ENCODE measurements at places on chromosomes 11 and 22. TPM values are rescaled to one million over a fixed set of nuclear protein-coding genes. Genes with fewer than 3 reads are reported as not detected.

Gene SCGB1D2
- not detected for total RNA-seq

Gene RCOR2
- 3.8 TPM for total RNA-seq

Gene CLDN5
- 68.0 TPM for total RNA-seq

- DNase-seq = no peak
These were observed 33.8 kb upstream of the NUP50 start for GRCh38 chr22:45129703-45130524.

GRCh38 chr11:22079133-22079872 lies 113.6 kb upstream of the ANO5 start:
- no peak for DNase-seq

DNA sequence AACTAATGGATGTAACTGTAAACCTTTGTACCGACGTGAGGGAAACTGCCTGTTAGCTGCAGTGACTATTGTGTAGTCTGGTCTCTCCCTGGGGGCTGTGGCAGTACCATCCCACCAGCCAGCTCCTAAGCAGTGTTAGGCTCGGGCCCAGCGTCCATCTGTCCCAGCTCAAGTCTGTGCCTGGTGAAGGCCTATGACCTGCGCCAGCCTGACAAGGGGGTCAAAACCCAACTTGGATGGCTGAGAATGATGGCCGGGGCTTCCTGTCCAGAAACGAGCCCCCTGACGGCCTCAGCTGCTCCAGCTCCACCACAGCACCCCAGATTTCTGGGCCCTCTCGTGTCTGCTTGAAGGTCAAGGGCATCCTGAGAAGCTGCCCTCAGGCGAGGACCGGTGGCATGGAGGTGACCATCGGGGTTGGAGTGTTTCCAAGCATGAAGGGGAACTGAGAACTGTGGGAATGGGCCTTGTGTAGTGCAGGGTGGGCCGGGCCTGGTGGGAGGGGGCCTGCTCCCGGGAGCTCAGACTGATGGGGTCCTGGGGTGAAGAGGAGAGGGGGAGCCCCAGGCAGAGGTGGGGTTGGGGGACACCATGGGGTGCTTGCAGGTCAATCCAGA lies 14.3 kb upstream of the SPI1 start:
- no peak for DNase-seq

DNA sequence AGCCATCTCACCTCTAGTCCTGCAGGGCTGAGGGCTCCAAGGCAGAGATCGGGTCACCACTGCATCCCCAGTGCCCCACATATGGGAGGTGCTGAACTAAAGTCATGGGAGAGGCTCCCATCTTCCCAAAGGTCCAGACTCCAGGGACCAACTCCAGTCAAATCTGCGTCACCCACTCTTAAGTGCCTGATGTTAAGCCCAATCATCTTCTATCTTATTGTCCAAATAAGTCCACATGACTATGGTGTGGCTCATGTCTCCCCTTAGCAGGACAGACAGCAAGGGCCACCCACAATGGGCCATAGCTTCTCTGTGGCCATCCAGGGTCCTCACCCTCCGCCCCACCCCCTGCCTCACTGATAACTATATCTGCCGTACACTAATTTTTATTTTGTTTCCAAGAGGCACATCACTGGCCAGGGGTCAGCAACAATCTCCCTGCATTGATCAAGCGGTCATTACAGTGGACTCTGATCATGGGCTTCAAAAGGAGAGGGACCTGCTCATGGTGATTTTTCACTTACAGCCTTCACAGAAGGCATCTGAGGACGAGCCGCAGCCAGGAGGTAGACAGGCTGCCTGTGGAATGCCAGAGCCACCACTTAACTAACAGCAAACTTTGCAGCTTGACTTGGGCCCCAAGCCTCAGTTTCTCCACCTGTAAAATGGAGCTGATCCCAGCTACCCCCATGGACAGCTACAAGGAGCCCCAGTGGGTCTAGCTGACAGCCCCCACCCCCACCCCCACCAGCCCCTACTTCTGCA lies 23.3 kb downstream of the MYH9 start:
- no peak for DNase-seq

- DNase-seq = peak; percentile 1
These were observed 52.9 kb upstream of the CARS1 start for GRCh38 chr11:3109921-3110706.

Gene PHOX2A
- total RNA-seq = not detected

DNA sequence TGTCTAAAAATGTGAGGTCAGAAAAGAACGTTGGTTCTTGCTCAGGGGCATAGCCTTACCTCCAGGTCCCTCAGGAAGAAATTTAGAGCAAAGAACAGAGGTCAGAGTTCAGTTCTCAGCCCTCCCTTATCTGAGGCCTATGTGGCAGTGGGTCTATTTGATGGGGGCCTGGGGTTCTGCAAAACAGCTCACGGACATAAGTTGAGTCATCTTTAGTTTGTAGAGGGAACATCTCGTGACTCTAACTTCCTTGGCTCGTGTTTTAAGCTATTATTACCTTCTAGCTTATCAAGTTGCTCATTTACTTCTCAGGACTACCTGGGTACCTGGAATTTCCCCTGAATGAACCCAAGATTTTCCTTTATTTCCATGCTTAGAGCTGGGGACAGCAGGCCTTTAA lies 91.3 kb upstream of the AMOTL1 start:
- DNase-seq = no peak

DNA sequence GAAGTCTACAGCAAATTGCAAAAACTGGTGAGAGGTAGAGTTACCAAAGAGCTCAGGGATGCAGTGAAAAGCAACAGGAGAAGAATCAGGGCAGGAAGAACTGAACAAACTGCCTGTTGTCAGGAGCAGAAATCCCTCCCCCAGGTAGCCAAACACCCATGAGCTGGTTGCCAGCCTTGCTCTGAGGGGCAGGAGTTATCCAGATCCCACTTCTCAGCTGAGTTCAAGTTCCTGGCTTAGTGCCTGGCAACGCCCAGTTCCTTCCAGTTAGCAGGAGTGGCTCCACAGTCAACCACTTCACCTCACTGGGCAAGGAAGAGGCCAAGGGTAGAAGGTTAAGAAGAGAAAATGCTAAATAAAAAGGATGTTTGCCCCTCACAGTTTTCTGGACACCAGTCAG lies 1.9 kb upstream of the MPZL2 start:
- no peak for DNase-seq

Gene SCGB2A2
- not detected for total RNA-seq

DNA sequence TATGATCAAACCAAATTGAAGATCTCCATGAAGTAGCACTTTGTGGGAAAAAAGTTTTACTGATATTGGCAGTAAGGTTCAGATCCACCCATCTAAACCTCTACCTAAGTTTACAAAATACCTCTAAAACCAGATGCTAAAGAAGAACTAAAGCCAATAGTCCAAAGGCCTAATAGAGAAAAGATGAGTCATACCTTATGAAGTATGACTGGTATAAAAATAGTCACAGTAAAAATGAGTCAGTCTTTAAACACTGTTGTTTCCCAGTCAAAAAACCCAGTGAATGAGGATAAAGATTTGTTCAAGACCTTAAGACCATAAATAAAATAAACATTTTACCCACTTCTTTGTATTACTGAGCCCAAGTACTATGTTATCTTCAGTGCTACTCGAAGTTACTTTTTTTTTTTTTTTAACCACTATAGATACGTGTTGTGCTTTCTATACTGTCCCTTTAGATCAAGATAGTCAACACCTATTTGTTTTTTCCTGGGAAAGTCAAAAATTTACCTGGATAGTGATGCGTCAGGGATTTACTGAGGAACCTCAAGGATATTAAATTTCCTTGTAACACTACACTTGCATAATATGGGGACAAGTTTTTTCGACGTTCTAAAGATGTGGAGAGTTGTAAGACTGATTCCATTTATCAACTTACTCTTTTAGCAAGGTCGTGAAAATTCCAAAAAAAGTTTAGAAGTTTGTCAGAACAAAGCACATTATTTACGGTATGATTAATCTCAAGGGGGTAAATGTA lies 87.3 kb downstream of the CCDC73 start:
- no peak for DNase-seq

GRCh38 chr11:61855939-61856680 lies 28.0 kb downstream of the FADS2 start:
- no peak for DNase-seq

DNA sequence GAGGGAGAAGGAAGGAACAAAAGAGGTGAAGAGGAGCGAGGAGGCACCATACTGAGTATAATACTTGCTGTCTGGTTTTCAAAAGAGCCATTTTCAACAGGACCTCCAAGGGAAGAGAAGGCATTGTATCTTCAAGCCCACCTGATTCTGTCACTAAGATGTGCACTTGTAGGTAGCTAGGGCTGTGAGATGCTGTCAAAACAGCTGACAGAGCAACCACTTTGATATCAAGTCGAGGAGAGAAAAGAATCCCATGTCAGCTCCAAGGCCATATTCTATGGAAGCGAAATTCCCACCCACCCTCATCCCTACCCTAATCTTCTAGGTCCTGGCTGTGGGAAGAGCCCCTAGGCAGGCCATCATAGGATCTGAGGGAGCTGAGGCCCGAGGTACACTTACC lies 70.9 kb upstream of the PRDM11 start:
- no peak for DNase-seq

- DNase-seq = no peak
These were observed 102.3 kb upstream of the CD44 start for GRCh38 chr11:35036639-35037038.

GRCh38 chr11:11415901-11416300 lies 62.9 kb upstream of the CSNK2A3 start:
- DNase-seq = no peak

Gene ARHGEF17
- total RNA-seq = 308 TPM

Gene TRPM5
- not detected for total RNA-seq

- no peak for DNase-seq
These were observed 3.4 kb downstream of the NLRP6 start for GRCh38 chr11:281486-282161.

Gene CRYBB1
- 0.71 TPM for total RNA-seq

Gene MFNG
- total RNA-seq = 25.5 TPM

- no peak for DNase-seq
These were observed 1.9 kb downstream of the ZNF74 start for GRCh38 chr22:20395907-20396287.

Gene MS4A15
- total RNA-seq = not detected

Gene FZD4
- total RNA-seq = 104 TPM

Gene C22orf31
- total RNA-seq = not detected

Gene MS4A4E
- 13.9 TPM for total RNA-seq

DNA sequence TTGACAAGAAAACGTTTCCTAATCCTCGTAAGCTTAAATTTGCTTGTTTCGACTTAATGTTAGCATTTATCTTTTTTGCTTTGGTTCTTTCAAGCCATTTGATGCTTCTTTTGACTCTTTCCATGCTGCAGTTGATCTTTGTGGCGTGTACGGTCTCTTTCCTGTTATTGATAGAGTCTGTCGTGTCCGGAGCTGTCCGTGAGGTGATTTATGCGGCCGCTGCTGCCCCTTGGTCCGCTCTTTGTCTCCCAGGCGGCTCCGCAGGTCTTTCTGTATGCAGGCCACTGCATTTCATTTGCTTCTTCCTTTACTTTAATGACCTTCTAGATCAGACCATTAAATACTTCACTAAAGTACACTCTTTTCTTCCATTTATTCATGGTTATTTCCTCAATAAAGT lies 50.3 kb downstream of the TBC1D22A start:
- no peak for DNase-seq

- no peak for DNase-seq
These were observed 48.5 kb downstream of the APOL1 start for GRCh38 chr22:36301384-36301828.

Gene HEPACAM
- 1.2 TPM for total RNA-seq

DNA sequence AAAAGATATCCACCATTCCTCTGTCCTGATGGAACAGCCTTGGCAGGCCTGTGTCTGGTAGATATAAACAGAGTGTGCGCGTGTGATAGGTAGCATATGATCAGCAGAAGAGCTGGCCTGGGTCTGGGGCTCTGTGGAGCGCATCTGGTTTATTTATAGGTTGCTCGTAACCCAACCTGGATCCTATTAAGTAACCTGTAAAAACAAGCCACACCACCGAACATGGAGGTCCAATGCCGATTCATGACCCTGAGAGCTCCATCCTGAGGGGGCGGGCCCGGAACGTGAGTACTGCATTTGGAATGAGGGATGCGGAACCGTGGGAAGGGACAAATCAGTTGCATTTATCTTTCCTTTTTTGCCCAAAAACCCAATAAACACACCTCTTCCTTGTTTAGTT lies 31.9 kb upstream of the APOL5 start:
- no peak for DNase-seq

Gene SYTL2
- 27.8 TPM for total RNA-seq

Gene THAP12
- total RNA-seq = 38.0 TPM

Gene PHETA2
- total RNA-seq = 22.1 TPM

Gene TTC36
- total RNA-seq = 1.5 TPM

DNA sequence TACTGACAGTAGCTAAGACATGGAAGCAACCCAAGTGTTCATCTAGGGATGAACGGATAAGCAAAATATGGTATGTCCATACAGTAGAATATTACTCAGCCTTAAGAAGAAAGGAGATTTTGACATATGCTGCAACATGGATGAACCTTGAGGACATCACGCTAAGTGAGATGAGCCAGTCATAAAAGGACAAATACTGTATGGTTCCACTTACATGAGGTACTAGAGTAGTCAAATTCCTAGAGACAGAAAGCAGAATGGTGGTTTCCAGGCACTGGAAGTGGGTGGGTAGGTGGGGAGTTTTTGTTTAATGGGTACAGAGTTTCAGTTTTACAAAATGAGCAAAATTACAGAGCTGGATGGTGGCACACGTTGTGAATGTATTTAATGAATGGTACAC lies 18.1 kb downstream of the CHST1 start:
- no peak for DNase-seq

Gene RTN4RL2
- total RNA-seq = 0.35 TPM

Gene AGBL2
- total RNA-seq = not detected

DNA sequence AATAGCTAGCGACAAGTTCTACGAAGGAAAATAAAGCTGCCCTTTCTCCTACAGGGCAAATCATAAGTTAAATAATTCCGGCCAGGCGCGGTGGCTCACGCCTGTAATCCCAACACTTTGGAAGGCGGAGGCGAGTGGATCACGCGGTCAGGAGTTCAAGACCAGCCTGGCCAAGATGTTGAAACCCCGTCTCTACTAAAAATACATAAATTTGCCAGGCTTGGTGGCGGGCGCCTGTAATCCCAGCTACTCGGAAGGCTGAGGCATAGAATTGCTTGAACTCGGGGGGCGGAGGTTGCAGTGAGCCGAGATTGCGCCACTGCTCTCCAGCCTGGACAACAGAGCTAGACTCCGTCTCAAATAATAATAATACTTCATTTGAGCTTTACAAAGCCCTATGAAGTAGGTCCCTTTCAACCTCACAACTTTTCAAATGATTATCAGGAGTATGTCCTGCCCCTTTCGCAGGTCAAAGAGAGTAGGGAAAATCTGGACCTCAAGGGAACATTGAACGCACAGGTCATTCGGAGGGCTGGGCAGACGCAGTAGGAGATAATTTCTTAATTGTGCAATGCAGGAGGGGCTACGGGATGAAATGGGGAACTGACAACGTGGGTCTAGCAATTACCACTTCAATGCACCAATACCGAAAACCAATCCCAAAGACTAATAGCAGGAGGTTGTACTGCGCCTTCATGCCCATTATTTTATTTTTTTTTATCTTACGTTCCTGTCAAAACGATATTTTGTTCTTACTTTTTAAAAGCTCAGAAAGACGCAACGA lies 590 bp downstream of the COMMD9 start:
- no peak for DNase-seq

DNA sequence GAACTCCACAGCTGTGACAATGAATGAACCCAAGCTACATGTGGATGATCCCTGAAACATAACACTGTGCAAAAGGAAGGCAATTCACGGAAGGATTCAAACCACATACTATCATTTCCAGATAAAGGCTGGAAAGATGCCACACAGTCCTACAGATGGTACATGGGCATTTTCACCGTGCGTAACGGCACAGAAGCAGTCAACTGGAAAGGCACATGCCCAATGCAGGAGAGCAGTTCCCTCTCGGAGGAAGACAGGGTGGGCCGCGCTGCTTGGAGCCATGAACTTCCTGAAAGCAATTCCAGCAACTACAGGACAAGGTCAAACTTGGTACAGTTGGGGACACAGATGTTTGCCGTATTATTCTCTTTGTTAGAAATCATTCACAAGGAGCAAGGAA lies 103.7 kb downstream of the SHANK2 start:
- no peak for DNase-seq
